Stimulated activated CD8-positive, alpha-beta memory T cell treated with anti-CD3 and anti-CD28 coated beads, Interleukin-4, amount 100 ng/mL, for 4 hours (primary cell): ENCODE measurements at places on chromosomes 1 and 21.

DNA sequence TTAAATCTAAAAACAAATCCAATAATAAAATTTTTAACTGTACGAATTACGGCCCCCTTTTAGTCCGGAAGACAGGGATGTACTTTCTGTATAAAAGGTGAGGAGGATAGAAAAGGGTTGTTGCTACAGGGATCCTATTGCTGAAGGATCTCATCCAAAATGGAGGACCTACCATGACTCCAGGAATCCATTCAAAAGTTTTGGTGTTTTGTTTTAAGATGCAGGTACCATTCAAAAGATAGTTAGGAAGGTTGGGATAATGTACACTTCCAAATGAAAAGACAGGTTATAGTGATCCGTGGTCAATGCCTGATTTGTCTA, 1.3 kb upstream of the ENAH start:
- no peak for DNase-seq

DNA sequence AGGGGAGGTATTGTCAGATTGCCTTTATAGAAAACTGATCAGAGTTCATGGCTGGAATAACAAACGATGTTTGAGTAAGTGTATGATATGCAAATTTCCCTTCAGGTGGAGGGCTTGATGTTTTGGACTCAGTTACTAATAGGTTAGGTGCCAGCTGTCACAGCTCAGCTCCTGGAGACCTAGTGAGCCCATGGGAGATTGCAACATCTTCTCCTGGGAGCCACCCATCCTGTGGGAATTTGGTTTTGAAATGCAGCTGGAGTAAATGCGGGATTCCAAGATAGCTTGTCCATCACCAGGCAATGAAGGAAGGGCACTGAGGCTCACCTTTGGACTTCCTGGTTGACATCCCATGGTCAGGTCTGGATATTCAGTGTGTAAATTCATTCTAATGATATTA, 211.4 kb upstream of the NRIP1 start:
- no peak for DNase-seq

DNA sequence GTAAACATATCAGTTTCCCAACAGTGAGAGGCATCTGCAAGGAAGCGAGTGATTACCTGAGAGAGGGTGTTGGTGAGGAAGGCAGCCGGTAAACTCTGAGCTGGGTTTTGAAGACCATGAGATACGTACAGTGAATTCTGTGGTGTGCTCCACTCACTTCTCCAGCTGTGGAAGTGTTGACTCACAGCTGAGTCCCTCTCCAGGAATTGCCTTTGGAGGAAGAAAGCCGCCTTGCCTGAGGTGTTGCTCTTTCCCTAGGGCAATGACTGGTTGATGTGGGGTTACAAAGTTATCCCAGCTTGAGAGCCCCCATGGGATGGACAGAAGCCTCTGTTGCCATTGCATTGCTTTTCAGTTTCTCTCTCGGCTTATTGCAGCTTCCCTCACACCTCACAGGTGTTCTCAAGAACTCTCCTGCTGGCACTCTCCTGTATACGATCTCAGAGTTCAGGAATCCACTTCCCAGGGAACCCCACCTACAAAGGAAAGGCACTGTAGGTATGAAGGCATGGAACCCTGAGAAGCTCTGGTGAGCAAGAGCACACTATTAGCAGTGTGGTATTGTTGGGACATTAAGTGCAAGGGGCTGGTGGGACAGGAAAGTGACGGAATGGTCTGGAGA, 10.8 kb downstream of the NHLH1 start:
- DNase-seq = no peak

GRCh38 chr1:34742667-34743270, 12.1 kb upstream of the GJB5 start:
- peak; percentile 44 for DNase-seq

DNA sequence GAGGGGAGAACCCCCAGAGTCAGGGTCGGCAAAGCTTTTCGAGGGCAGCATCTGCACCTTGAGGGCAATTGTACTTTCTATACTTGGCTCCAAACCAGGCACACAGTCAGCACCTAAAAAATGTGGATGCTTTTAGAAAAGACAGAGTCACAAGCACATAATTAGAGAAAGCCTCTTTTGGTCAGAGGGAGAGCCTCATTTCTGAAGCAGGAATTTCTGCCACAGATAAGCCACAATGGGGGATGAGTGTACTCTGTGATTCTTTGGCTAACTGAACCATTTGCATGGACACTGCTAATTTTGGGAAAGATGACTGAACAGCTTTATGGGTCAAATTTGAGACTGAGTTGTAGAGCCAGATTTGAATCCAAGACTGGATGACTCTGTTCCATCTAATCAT, 635.7 kb downstream of the KIF26B start:
- DNase-seq = no peak

- no peak for DNase-seq
Observed at GRCh38 chr1:27402349-27402754, 9.9 kb downstream of the GPR3 start.

DNA sequence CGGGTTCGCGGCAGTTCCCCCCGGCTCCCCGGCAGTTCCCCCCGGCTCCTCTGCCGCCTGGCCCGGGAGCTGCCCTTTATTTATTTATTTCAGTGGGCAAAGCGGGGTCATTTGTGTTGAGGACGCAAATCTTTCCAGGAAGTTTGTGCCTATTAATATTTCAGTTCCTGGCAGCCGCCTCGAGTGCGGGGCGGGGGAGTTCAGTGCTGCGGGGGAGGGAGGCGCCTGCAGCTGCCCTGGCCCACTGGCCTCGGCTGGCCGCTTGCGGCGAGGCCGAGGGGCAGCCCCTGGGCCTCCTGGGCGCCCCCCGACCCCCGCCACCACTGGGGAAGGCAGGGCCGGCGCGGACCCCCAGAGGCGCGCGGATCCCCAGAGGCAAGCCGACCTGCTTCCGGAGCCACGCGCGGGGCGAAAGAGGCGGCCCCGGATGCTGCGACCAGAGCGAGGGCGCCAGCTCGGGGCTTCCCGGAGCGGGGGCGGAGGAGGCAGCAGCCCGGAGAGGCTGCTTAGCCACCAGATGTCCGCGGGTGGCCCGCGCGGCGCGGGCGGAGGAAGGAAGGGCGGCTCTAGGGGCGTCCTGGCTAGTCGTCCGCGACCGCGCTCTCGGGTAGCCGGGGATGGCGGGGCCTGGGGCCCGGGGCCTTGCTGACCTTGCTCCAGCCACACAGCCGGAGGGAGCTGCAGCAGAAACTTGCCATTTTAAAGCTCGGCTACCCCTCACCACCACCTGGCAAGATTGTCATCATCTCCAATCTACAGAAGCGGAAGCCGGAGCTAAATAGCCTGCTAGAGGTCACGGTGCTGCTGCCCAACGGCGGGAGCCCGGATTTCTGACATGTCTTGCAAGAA, 48.0 kb downstream of the H3-3A start:
- DNase-seq = no peak

DNA sequence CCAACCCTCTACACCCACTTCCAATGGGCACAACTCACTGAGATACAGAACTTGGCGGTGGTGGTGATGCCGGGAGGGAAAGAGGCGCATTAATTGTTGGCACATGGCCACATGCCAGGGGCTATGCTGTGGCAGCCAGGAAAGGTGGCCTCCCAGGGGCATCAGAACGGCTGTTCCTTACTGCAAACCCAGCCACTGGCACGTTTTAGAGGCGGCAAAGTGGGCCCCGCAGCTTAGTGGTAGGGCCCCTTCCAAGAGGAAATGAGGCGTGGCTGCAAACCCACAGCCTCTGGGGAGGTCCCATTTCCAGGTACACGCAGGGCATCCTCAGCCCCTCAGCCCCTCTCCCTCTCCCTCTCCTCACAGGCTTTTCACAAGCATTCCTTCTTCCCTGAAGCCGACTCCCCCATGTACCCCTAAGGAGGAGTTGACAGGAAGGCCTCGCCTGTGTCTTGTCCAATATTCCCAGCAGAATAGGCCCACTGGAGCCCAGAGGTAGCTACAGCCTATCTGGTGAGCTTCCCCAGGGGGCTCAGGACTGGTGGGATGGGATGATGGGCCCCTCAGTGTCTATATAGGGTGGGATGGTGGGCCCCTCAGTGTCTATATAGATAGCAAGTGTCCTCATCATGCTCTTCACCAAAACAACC, 166.2 kb downstream of the CLIC6 start:
- DNase-seq = no peak

GRCh38 chr1:75613916-75614315, 3.0 kb upstream of the SLC44A5 start:
- no peak for DNase-seq

DNA sequence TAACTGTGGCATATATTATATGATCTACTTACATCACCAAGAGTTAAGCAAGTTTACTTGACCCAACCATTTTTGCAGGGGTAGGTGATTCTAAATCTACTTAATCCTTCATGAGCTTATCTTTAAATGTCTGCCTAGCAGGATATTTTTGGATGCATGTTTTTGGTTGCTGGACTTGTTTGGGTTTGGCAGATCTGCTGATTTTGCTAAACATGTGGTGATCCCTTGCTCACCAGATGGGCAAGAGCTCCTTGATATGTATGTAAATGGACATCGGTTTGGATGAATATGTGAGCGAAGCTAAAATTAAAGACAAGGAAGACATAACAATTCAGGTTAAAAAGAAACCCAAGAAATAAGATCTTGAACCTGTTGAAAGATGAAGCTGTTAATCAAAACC, 36.7 kb downstream of the FMN2 start:
- DNase-seq = no peak

DNA sequence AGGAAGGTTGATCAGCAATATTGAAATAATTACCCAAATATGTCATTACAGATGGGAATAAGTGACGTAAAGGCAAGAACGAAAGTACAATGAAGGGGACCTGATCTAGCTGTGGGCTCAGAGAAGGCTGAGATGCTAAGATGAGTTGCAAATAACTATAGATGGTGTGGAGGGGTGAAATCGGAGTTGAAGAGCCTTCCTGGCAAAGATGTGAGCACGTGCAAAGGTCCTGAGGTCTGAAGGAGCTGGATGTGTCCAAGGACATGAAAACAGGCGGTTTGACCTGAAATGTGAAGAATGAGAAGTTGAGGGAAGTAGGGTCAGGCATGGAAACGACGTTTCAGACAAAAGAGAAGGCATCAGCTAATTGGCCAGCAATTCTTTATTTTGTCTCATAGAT, 61.6 kb upstream of the SLC45A1 start:
- DNase-seq = no peak

DNA sequence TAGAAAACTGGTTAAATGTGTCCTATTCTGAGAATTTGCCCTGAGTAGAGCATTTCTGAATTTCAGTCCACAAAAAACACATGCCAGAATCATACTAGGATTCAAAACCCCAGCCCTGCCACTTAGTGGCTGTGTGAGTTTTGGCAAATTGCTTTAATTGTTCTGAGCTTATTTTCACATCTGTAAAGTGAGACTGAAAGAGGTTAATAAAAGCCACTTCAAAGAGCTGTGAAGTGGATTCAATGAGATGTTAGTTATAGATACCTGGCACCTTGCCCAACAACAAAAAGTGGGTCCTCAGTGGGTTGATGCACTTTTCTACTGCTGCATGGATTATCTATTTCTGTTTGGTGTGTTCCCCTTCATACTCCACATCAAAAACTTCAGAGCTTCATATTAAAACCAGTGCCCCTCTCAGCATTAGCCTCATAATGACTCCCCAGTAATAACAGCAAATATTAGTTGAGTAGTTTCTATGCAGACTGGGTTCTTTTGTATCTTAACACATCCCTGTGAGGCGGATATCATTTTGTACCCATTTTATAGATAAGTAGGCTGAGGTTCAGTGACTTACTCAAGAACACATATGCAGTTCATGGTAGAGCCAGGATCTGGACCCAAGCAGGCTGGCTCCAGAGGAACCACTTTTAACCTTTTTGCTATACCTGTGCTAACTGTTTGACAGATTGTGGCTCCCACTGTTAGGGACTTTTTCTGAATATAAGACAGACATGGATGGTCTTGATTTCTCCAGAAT, 14.2 kb upstream of the ADORA3 start:
- no peak for DNase-seq

DNA sequence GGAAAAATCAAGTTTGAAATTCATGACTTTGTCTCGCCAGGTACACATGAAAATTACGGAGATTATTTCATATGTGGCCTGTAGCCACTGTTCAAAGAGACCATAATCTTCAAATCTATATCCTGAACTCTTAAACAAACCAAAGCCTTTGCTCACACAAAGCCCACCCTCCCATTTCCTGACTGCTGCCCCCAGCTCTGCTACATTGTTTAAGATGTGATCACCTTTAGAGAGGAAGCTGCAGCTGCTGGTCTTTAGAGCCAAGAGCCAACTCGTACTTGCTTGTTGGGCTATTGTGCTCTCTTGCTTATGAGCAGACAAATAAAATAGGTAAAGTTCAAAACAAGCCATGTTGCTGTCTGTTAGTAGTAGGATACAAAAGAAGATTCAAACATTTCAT, 71.9 kb downstream of the DTL start:
- DNase-seq = no peak

DNA sequence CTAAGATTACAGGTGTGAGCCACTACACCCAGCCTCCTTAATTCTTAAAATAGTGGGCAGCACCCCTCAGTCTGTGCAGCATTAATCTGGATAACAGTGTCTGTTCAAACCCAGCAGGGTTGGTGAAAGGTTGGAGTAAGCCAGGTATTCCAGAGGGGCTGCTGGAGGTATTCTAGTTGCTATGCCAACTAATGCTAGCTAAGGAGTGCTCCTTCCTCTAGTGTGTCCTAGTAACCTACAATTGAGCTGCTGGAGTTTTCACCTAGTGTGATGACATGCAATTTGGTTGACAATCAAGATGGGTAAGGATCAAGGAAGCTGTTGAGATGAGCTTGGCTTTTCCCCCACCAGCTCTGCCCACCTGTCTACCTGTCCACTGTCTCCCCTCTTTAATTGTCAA, 100.2 kb upstream of the IPO9 start:
- no peak for DNase-seq

DNA sequence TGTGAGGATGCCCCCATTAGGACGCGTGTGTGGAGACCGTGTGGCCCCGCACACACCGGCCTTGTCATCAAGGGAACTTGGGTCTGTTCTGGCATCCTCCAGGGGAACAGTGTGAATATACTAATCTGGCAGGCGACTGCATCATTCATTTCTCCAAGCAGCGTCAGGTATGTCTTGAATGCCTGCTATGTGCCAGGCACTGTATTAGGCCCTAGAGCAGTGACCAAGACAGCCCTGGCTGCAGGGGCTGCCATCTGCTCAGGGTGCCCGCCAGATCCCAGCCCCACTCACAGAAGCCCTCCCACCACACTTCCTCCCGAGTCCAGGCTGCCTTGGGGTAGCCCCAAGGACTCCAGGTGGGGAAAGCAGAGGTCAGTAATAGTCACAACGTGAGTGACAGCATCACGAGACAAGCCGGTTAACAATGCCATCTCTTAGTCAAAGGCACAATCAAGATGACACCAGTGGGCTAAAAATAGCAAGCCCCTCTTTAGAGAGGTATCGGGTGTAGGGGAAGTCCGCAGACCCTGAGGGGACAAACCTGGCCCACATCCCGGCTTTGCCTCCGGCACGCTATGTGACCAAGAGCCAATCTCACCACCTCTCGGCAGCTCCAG, 7.5 kb upstream of the LAPTM5 start:
- no peak for DNase-seq

DNA sequence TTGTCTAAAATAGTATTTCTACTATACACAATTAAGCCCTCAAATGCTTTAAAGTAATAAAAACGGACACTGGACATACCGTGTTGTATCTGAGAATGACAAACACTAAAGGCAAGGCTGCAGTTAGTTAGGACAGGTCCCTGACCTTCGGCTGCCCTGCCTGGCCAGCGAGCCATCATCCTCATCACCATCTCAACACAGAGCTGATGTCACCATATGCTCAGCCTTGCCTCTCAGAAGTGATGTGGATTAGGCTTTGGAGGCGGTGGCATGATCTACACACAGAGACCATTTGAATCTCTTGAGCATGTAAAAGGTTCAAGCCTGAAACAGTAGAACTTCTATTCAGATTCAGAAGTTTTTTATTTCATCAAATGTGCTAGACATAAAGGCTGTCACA, 244.7 kb downstream of the SDCCAG8 start:
- no peak for DNase-seq

GRCh38 chr1:30864681-30865080, 43.9 kb downstream of the SDC3 start:
- no peak for DNase-seq
